ENCODE measurements at places on chromosomes 1 and 21. TPM values are rescaled to one million over a fixed set of nuclear protein-coding genes. Genes with fewer than 3 reads are reported as not detected.

KCTD3 gene
- 24.5 TPM for total RNA-seq

TNNI3K gene
- not detected for total RNA-seq

ADGRL2 gene
- 10.7 TPM for total RNA-seq

KRTAP12-2 gene
- total RNA-seq, result not detected

TNFAIP8L2 gene
- total RNA-seq, result not detected

GPR3 gene
- 2.9 TPM for total RNA-seq

KCNH1 gene
- total RNA-seq, result 1.1 TPM

Data from placental pericyte (primary cell).